ENCODE measurements at places on chromosomes 12 and 14.

GRCh38 chr14:68616221-68616902 lies 176.5 kb downstream of the ZFP36L1 start:
- DNase-seq: no peak

DNA sequence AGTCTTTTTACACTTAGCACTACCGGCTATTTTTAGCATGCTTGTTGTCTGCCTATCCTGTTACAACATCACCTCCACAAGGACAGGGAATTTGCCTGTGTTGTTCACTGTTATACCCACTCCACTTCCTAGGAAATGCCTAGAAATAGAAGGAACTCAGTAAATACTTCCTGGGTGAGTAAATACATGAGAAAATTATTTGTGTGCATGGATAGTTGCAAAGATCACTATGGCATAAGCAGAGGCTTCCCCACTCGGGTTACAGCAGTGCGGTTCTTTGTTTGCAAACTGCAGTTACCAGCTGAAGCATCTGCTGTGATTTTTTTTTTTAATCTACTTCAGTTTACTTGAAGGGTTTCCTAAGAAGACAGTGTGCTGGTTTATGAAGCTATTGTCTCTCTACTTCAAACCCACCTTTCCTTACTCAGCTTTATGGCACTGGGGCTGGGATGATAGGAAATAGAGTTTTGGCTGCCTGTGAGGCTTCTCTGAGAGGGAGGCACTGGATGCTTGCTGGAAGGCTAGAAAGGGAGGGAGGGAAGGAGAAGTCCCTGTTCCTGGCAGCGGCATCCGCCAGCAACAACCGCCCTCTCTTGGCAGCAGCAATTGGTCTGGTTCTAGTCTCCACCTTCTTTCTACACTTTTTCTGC lies 29.0 kb downstream of the PDE6H start:
- no peak for DNase-seq

GRCh38 chr12:114666746-114667668 lies 17.0 kb downstream of the TBX3 start:
- no peak for DNase-seq

- no peak for DNase-seq
Measured at GRCh38 chr14:22417914-22418313, 171.1 kb downstream of the DAD1 start.

GRCh38 chr12:30631740-30632139 lies 63.9 kb downstream of the IPO8 start:
- no peak for DNase-seq

DNA sequence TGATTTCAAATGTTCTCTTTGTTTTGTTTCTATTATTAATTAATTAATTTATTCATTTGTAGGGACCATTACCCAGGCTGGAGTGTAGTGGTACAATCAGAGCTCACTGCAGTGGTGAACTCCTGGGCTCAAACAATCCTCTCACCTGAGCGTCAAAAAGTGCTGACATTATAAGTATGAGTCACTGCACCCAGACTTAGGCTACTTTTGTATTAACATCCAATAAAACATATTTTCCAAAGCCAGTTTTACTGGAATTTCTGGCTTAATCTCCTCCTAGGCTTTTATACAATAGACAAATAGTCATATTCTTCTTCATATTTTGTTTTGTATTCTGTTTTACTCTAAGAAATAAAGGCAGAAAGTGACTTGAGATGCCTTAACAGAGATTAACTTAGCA lies 749.6 kb downstream of the SLC16A7 start:
- DNase-seq: no peak

DNA sequence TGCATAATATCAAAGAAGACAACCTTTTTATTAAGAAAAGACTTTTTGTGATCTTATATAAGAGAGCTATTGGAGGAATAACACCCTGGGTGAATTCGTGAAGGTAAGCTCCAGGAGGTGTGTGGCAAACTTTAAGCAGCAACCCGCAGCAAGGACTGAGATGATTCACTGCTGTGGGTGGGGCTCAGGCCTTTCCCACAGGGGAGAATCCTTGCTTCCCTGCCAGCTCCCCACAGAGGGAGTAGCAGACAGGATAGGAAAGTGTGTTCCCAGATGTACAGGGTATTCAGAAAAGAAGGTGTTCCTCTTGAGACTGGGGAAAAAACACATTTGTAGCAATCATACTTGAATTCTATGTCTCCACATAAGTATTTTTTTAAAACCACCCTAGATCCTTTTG lies 9.2 kb downstream of the NDUFA12 start:
- DNase-seq: no peak

GRCh38 chr12:101563212-101563611 lies 31.6 kb upstream of the MYBPC1 start:
- DNase-seq: no peak

- DNase-seq: no peak
Measured at GRCh38 chr14:91125271-91125660, 11.4 kb downstream of the DGLUCY start.

GRCh38 chr14:91383439-91383838 lies 34.2 kb downstream of the CCDC88C start:
- no peak for DNase-seq

DNA sequence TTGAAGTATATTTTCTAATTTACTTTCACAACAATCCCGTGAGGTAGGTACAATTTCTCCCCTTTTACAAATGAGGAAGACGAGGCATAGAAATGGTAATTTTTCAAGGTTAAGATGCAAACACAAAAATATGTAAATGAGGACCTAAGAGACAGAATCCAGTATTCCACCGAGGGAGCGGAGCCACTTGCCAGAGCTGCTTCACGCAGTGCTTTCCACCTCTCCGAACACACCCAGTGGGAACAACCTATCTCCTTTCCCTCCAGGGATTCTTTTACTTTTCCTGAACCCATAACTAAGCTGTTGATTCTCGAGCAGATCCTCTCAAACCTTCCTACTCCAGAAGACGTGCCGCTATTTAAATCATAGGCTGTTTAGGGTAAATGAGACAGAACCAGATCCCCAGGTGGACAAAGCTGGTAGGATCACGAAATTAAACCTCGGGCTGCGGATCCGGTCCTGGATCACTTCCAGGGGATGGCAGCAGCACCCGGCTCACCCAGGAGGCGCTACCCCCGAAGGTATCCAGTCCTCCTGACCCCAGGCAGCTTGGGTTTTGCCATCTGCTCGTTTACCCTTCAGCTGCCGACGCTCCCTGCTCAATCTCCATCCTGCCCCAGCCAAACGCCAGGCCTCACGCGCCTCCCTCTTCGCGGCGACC lies 1.5 kb downstream of the DDHD1 start:
- no peak for DNase-seq

DNA sequence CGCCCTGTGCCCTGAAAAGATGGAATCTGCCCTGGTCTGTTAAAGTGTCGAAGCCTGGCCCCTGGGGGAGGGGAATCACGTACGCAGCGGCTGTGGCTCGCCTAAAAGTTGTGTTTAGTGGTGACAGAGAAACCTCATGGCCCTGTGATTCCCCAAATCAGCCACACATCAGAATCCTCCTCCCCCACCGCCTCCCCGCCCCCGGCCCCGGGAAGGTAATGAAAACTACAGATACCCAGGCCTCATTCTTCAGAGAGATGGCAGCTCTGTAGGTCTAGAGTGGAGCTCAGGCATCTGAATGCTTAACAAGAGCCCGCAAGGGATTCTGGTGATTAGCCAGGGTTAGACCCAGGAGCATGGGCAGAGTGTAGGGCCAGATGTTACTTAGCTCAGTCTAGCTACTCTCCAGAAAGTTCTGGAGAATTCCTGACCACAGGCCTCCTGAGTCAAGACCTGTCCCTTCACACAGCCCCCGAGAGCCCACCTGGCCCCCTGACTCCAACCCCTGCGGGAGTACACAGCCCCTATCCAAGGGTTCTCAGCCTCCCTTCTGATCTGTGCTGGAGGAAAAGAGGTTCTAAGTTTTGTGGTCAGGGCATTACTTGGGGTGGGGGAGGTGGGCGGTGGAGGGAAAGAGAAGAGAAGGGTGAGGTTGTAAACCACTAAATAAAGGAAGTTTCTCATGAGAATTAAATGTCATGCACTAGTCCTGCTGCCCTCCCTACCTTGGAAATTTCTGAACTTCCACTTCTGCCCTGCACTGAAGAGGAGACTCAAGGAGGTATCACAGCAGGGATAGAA lies 114.8 kb downstream of the PLXNC1 start:
- DNase-seq: peak; percentile 37

- DNase-seq: no peak
Measured at GRCh38 chr14:25485381-25485780, 435.4 kb upstream of the STXBP6 start.

DNA sequence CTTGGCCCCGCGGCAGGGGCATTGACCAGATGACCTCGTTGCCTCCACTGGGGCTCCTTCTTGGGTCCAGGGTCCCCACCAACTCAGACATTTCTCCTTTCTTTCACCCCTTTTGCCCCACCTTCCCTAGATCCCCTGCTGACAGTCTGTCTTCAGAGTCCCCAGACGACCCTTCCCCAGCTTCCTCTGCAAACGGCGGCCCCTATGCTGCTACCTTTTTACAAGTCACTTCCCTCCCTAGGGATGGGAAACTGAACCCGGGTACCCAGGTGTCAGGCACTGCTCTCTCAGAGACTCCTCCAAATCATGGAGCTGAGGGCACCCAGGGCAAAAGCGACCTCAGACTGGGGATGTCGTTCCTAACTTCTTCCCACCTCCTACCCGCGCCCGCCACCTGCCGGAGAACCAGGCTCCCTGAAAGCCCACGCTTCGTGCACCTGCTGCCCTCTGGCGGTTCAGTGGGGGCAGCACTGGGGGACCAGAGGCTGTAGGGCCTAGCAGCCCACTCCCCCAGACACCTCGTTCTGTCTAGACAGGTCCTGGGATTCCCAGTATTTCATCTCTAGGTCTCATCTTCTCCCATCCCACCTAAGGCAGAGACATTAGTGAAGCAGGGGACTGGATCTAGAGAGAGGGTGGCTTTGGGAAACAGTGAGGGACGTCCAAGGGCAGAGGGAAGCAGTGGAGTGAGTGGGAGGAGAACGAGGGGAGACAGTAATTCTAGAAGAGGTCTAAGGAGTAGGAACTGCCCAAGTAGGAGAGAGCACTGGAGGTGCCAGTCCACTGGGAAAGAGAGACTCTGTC lies 4.9 kb downstream of the ZNF385A start:
- DNase-seq: peak; percentile 84

GRCh38 chr12:125111403-125111802 lies 46.2 kb downstream of the AACS start:
- no peak for DNase-seq

Measured in activated CD8-positive, alpha-beta memory T cell treated with anti-CD3 and anti-CD28 coated beads for 48 hours (primary cell).